ENCODE measurements at places on chromosomes 2 and 18. TPM values are rescaled to one million over a fixed set of nuclear protein-coding genes. Genes with fewer than 3 reads are reported as not detected.

Gene POTEC
- not detected for total RNA-seq

Gene STARD6
- total RNA-seq: not detected

Gene CCL20
- total RNA-seq: not detected

Gene POTEJ
- not detected for total RNA-seq

Gene TCF23
- total RNA-seq: 0.07 TPM
